ENCODE measurements at places on chromosomes 2 and 18.

DNA sequence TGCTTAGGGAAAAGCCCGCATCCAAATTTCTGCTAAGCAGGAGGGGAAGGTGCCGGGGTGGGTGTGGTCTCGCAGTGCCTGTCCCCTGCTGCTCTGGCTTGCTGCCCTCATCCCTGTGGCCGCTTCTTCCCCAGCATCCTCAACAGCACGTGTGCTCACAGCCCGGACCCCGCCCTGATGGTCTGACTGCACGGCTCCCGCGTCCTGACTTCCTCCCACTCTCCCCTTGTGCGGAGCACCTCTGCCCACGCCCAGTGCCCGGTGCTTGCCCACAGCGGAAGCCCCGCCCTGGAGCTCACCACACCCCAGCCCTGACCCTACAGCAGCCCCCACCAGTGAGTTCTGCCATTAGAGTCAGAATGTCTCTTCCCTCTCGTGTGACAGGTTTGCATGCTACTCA, 277.9 kb downstream of the NDUFA10 start:
- no peak for DNase-seq

DNA sequence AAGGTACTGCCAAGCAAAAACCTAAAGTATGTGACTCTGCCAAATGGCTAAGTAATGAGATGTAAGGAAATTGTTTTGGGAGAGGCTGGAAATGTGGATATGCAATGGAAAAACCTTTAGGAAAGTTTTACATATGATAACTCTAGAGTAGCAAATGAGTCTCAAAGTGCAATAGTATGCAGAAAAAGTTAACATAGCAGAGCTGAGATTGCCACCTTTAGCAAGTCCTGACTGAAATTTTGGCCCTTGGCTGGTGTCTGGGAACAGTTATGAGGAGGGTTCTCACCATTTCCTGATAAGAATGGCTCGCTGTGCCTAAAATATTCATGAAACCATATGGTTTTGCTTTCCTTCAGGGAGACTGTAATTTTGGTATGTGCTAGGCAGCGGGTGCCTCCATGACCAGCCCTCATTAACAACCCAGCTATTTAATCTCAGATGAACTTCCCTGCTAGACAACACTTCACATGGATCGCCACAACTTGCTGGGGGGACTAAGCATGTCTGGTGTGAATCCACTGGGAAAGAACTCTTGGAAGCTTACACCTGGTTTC, 72.3 kb upstream of the ERBB4 start:
- DNase-seq = no peak

DNA sequence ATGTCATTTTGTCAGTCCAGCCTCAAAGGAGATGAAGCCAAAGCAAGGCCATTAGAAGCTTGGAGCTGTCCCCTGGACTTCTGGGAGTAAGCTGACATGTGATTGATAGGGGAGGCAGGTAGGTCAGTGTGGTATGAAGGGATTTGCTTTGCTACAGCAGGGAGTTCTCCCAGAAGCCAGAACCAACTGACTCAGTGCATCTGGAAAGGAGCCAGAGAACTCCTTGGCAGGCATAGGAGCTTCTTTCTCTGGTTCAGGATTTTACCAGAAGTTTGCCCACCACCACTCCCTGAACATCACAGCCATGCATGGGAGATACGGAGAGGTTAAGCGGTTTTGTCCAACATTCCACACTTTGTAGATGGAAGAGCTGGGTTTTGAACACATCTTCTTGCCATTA, 24.5 kb upstream of the KCNE4 start:
- peak; percentile 31 for DNase-seq

GRCh38 chr2:150293771-150294170, 193.7 kb downstream of the RND3 start:
- no peak for DNase-seq

- DNase-seq = no peak
Observed at GRCh38 chr2:66050392-66050791, 384.5 kb upstream of the MEIS1 start.

GRCh38 chr2:40859617-40860016, 407.7 kb upstream of the SLC8A1 start:
- no peak for DNase-seq

GRCh38 chr18:79672490-79673276, 6.9 kb upstream of the CTDP1 start:
- no peak for DNase-seq

DNA sequence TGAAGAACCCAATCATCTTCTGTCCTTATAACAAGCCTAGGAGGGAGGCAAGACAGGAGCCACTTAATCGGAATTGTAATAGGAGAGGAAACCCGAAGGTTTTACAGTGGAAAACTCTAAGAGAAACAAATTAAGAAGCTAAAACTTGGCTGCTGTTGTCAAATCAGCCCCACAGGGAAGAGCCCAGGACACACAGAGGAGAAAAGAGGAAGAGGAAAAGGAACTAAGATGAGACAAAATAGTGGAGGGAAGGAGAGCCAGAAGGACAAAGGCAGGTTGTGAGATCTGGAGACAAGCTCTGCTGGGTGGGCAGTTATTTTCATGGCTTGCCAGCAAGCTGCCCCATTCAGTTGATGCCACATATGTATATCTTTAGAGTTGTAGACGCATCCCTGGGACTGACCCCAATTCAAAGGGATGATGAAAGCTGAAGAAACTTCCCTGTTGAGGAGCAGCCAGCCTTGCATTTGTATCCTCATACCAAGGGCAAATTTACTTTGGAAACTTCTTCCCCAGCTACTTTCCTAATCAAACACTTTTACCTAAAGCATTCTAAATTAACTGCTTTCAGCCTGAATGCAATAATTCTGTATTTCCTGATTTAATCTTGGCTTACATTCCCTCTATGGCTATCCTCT, 499.8 kb upstream of the MEIS1 start:
- DNase-seq = no peak

DNA sequence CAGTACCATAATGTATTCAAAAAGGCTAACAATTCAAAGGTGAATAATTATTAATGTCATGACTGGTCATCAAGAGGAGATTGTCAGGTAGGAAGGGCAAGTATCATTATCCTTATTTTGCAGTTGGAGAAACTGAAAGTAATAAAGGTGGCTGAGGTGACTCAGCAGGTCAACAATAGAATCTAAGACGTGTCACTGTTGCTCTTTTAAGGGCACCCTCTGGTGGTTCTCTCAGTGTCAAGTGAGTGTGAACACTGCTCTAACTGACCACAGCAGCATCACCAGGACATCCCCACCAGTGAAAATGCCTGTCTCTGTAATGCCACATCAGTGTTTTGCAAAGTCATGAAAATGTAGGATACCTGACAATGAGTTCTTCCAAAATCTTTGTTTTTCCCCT, 69.7 kb downstream of the DCC start:
- DNase-seq = no peak

DNA sequence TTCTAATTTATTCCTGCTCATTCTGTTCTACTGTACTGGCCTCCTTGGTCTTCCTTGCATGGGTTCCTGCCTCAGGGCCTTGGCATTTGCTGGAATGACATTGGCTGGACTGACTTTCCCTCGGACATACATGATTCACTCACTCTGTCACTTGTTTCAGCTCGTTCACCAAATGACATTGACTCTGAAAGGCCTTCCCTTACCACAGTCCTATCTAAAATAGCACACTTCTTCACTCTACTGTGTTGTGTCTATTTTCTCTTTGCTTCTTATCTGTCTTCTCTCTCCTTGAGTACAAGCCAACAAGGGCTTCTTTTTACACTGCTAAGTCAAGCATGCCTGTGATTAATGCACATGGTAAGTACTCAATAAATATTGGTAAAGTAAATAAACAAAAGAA, 65.6 kb downstream of the SCG2 start:
- DNase-seq = no peak

DNA sequence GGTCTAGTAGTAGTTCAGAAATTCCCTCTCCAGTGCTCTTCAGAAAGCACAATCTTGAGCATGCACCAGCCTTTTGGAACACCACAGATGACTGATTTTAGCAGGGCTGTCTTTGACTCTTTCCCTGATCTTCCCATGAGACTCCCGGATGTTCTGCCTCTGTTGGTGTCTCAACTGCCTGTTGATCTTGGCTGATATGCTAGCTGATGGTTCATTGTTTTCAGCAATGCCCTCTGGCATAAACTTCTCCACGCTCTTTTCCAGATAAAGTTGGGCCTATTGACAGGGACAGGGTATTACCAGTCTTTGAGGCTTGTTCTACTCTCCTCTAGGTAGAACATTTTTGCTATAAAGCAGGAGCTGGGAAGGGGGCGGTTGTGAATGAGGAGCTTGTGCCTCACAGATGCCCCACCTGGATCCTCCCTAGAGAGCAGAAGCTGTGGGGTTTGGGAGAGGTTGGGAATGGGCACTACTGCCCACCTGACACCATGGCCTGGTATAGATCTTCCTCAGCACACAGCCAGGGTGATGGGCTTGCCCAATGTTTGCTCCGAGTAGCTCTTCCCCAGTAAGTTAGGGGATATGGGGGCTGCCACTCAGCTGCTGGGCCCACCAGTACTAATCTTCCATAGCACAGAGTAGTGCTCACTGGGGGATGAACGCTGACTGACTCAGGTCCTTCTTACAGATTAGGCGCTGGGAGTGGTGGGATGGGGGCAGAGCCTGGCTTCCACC, 111.3 kb downstream of the PTGR3 start:
- DNase-seq = no peak

- no peak for DNase-seq
Observed at GRCh38 chr2:25050128-25050527, 8.3 kb downstream of the EFR3B start.

- no peak for DNase-seq
Observed at GRCh38 chr2:235141411-235142128, 189.8 kb downstream of the SH3BP4 start.

DNA sequence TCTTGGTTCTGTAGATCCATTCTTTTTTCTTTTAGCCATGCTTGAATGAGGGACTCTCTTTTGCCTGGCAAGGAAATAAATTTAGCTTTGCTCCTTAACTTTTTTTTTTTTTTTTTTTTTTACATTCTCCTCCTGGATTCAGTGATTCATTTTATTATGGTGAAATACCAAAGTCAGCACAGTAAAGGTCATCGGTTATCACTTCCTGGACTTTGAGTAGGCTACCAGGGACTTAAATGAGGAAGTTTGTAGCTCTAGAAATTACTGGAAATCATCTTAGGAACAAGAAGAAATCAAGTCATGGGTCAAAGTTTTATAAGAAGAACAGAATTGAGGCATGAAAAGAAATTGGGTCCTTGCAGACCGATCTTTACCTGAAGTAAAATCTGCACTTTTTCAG, 75.0 kb downstream of the SOCS6 start:
- no peak for DNase-seq

Data from brain microvascular endothelial cell (primary cell).